ENCODE measurements at places on chromosomes 11 and 22.

DNA sequence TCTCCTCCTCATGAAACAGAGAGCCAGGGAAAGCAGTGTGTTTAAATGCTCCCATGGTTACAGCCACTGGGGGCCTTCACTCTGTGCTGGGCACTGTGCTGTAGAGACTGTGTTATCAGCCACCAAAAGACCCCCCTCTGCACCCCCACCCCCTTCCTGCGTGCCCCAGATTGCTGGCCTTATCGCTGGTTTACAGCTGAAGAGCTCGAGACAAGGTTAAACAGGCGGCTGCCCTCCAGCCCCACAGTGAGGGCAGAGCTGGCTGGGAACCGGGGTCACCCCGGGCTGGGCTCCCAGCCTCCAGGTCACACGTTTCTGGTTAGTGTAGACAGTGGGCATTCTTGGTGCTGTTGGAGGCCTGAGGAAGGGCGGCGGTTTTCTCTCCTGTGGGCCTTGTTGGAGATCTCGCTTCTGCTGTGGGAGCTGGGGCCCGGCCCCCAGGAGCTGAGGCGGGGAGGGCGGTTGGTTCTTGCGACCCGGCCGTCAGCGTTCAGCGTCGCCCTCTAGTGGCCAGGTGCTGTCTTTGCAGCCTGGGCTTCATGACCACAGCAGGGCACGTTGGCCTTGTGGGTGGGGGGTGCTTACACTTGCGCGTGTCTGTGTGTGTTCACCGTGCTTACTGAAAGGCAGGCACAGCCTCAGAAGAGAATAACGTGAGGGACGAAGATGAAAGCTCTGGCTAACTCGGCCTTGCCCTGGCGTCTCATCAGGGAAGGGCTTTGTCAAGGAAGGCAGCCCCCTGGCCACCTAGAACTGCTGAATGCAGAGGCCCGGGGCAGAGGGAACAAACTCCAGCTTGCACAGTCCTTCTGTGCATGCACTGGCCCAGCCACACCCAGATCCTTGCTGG, 40.8 kb downstream of the TBC1D22A start:
- DNase-seq = peak; percentile 85

DNA sequence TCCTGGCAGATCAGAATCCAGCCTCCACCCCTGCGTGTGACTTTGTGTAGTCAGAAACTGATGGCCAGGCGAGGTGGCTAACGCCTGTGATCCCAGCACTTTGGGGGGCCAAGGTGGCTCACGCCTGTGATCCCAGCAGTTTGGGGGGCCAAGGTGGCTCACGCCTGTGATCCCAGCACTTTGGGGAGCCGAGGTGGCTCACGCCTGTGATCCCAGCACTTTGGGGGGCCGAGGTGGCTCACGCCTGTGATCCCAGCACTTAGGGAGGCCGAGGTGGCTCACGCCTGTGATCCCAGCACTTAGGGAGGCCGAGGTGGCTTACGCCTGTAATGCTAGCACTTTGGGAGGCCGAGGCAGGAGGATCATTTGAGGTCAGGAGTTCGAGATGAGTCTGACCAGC, 5.2 kb downstream of the NCAPH2 start:
- no peak for DNase-seq

GRCh38 chr22:33812360-33812977, 107.8 kb downstream of the LARGE1 start:
- DNase-seq = no peak

DNA sequence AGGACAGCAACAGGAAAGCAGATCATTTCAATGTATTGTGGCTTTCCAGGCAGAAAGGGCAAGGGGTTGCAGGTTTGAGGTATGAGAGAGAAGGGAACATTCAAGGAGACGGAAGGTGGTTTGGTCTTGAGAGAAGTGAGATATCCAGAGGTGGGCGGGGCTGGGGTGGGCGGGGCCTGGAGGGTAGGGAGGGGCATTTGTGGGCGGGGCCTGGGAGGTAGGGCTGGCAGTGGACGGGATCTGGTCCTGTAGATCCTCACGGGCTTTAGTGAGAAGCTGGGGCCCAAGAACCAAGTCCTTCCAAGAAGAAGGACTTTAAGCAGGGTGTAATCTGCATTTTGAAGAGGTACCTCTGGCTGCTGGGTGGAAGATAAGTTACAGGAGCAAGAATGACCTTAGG, 199.2 kb downstream of the MN1 start:
- DNase-seq = no peak

GRCh38 chr11:13013054-13013488, 4.0 kb downstream of the RASSF10 start:
- no peak for DNase-seq

- no peak for DNase-seq
These were observed 1.9 kb upstream of the OR9Q2 start for GRCh38 chr11:58186938-58187337.

DNA sequence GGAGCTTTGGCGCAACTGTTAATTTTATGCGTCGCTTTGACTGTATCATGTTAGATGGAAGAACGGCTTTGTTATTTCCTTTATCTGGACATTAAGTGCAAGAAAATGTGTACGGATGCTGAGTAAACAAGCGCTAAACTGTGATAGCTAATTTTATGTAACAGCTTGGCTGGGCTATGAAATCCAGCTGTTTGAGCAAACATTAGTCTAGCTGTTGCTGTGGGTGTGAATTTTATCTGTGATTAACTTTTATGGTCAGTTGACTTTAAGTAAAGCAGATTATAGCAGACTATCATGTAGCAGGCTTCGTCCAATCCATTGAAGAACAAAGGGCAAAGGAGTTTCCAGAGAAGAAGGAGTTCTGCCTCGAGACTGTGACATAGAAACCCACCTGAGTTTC, 14.0 kb downstream of the OR8A1 start:
- DNase-seq = no peak

GRCh38 chr11:95833378-95833777, 43.1 kb downstream of the CEP57 start:
- DNase-seq = no peak

- DNase-seq = no peak
These were observed 3.1 kb downstream of the EIF3M start for GRCh38 chr11:32586576-32587190.

DNA sequence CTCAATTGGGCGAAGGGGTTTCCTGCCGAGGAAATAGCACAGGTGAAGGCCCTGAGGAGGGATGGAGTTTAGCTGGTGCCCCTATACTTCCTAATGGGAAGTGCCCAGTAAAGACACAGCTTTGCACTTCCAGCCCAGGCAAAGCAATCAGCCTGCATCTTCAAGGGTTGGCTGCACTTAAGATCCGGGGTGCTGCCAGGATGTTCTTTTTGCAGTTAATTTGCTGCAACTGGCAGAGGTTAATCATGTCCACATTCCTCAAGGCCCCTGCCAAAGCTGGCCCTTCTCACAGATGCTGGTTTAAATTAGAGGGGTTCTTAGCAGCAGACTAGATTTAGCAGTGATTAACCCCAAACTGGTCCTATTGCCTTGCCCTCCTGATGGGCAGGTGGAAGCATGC, 137.7 kb upstream of the NAV2 start:
- DNase-seq = no peak
